ENCODE measurements at places on chromosomes 7 and 10.

DNA sequence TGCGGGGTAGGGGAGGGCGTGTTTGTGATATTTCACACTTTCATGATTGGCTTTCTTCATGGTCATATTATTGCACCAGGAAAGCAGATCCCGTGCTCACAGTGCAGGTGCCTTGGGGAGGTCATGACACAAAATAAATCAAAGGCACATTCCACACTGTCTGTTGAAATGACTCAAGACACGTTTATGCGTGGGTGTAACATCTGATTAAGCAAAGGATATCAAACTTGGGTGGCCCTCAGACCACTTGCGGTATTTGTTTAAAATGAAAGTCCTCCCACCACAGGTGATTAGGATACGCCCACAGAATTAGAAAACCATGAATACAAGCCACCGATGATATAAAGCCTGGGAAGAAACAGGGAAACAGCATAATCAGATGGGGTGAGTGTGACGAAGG lies 51.1 kb downstream of the SVIL start:
- no peak for DNase-seq

GRCh38 chr10:77606751-77607150 lies 30.9 kb downstream of the KCNMA1 start:
- DNase-seq: no peak

- no peak for DNase-seq
Observed at GRCh38 chr10:133075346-133076137, 12.2 kb upstream of the ADGRA1 start.

- no peak for DNase-seq
Observed at GRCh38 chr7:37683246-37684120, at the start of gene GPR141. Gene GPR141 (plus strand): TSS chr7:37683766. CDS start chr7:37740394, 56,628 bp downstream.

DNA sequence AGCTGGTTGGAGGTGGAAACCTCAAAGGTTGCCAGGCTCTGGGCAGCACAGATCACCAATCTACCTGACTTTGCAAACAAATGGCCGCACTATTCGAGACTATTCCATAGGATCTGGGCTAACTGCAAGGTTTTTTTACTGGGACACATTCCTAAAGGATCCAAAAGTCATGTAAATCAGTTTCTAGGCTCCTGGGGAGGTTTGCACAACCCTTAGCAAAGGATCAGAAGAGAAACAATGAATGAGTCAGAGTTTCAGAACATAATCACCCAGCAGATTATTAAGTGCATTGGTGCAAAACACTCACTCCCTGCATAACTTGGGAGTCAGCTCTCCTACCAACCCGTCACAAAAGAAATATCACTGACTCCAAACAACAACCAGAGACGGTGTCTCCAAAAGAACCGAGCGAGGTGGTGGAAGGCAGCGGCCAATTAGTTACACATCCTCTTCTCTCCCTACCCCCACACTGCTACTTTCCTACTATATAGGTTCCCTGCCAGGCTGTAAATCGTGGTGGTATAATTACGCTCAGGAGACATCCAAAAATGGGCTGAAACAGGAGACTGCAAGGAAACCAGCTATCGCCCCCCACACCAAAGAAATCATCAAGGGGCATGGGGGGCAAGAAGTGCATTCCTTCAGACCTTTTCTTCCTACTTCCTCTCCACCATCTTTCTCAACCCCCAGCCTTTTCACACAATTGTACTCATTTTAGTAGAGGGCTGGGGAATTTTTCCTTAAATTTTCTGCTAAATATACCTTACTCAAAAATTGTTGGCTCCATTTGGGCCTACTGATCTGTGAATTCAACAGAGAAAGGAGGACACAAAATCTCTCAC lies 3.2 kb downstream of the UBE2H start:
- DNase-seq: peak; percentile 12

DNA sequence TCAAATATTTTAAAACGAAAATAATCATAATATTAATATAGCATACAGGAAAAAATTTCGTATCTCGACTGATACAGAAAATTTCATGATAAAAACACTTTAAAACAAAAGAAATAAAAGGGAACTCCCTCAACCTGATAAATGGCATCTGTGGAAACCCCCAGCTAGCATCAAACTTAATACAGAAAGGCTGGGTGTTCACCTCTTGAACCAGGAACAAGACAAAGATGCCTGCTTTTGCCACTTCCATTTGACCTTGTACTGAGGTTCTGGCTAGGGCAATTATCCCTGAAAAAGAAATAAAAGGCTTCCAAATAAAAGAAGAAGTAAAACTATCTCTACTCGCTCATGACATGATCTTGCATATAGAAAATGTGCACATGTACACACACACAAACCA lies 2.5 kb upstream of the ALOX5 start:
- no peak for DNase-seq

- peak; percentile 51 for DNase-seq
Observed at GRCh38 chr7:55569797-55570196, 2.5 kb downstream of the VOPP1 start.

GRCh38 chr7:108193594-108194498 lies 63.7 kb upstream of the LAMB4 start:
- DNase-seq: no peak

DNA sequence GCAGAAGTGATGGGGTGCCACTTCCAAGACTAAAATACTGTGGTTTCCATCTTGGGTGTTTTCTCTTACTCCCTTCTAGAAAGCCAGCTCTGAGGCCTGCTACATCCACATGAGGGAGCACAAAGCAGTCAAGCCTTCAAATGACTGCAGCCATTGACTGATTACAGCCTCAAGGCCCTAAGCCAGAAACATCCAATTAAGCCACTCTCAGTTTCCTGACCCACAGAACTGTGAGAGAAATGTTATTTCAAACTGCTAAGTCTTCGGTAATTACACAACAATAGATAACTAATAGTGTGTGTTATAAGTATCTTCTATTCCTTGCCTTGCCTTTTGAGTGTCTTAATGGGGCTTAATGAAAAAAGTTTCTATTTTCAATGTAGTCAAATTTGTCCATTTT lies 24.8 kb downstream of the BRAF start:
- DNase-seq: no peak

DNA sequence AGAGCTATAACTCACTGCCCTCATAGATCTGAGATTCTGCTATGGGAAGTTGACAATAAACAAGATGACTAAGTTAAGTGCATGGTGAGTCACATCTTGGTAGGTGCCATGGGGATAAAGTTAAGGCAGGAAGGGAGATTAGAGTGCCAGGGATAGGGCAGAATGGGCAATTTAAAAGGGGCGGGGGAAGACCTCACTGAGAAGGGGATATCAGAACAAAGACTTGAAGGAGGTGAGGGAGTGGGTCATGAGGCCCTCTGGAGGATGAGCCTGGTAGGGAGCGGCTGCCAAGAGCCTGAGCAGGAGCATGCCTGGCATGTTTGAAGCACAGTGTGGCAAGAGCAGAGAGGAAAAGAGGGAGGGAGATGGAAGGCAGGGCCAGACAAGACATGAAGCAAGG lies 34.8 kb upstream of the INMT start:
- DNase-seq: no peak

GRCh38 chr10:21355591-21356011 lies 169.9 kb downstream of the SKIDA1 start:
- no peak for DNase-seq

DNA sequence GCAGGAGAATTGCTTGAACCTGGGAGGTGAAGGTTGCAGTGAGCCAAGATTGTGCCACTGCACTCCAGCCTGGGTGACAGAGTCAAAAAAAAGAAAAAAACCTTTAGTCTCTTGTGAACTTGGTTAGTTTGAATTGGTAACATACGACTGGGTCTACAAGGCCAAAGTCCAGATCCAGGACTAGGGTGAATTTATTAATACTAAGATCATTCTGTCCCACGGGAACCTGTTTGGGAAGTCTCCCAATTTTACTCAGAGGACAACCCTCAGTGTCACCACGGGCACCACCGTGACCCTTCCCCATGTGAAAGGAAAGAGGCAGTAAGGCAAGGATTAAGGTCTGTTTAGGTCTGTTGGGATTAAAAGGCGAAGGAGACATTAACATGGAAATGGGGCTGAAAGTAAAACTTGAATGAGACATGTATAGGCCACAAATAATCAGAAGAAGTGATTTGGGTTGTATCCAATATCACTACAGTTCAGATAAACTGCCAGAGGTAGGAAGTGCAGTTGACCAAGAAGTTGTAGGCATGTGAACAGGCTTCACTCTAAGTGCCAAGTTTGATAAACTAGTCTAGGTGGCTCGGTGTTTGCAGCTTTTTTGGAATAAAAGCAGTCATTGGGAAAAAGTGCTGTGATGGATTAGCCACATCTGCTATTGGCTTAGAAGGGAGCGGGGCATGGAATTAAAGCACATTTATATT lies 30.7 kb downstream of the MYOF start:
- no peak for DNase-seq

GRCh38 chr7:150803161-150803860 lies 2.7 kb downstream of the TMEM176A start:
- DNase-seq: no peak

DNA sequence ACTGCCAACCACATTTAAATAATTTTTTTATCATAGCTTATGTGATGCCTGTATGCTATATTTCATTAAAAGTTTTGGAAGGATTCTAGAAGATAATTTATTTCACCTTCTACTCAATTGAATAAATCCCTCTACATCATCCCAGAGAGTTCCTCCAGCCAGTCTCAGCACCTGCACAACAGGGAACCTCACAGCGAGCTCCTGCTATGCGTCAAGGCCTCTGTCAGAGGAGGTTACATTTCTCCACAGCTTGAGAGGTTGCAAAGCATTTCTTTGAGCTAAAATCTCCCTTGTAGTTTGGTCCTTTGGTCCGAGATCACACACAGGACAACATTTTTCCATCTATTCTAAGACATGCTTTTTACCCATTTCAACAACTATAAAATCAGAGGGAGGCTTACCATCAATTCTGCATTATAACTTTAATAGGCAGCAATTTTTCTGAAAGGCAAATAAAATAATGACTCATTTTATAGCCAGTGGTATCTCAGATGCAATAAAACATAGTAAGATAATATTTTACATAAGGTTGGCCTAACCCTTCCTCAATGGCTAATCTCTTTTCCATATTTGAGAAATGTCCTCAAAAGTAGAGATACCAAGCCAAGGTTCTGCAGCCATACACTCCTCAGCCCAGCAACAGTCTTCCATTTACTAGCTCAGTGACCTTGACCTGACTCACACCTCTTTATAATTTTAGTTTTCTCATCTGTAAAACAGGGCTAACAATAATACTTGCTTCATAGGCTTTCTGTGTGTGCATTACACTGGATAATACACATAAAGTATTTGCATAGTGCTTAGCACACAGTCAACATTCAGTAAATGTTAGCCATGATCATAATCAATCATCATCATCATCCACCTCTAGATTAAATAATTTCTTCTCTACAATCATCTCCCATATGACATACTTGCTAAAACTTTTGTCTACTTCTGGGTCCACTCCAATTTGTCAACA lies 68.8 kb downstream of the DOCK4 start:
- DNase-seq: no peak

- DNase-seq: no peak
Observed at GRCh38 chr7:77802557-77803405, 4.2 kb downstream of the PHTF2 start.

- no peak for DNase-seq
Observed at GRCh38 chr10:63749915-63750314, 228.7 kb downstream of the REEP3 start.

GRCh38 chr10:71814922-71815411 lies 36.1 kb downstream of the PSAP start:
- no peak for DNase-seq

GRCh38 chr7:131665021-131665420 lies 108.6 kb upstream of the PODXL start:
- DNase-seq: no peak

DNA sequence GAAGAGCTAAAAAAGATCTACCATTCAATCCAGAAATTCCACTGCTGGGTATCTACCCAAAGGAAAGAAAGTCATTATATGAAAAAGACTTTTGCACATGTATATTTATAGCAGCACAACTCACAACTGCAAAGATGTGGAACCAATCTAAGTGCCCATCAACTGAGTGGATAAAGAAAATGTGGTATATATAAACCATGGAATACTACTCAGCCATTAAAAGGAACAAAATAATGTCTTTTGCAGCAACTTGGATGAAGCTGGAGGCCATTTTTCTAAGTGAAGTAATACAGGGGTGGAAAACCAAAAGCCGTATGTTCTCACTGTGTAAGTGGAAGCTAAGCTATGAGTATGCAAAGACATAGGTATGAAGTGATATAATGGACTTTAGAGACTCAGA lies 3.0 kb downstream of the ANXA7 start:
- DNase-seq: no peak

DNA sequence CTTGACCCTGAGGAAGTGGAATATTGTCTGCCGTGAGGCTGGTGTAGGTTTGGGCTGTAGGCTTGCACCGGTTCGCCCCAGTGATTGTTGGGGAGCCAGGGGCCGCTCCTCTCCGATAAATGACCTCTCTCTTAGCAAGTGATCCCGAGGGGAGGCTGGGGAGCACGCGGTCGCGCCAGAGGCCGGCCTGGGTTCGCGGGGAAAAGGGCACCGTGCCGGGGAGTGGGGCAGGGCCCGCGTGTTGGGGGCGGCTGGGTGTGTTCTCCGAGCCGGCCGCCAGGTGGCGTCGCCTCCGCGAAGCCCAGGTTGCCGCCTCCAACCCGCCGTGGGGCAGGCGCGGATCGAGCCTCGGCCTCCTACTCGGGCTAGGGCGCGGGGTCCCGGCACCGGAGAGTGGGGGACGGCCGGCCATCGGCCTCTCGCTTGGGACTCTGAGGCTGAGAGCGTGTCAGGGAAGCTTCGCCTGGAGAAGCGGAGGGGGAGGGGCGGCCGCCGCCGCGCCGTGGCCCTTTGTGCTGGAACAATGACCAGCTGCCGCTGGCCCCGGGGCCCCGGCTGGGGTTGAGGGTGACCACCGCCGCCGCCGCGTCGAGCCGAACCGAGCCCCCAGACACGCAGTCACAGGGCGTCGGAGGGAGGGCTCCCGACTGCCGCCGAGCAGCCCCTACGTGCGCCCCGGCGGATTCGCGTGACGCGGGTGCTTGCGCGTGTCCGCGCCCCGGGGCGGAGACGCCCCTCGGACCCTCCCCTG lies 442 bp upstream of the LZTS2 start:
- DNase-seq: peak; percentile 75

DNA sequence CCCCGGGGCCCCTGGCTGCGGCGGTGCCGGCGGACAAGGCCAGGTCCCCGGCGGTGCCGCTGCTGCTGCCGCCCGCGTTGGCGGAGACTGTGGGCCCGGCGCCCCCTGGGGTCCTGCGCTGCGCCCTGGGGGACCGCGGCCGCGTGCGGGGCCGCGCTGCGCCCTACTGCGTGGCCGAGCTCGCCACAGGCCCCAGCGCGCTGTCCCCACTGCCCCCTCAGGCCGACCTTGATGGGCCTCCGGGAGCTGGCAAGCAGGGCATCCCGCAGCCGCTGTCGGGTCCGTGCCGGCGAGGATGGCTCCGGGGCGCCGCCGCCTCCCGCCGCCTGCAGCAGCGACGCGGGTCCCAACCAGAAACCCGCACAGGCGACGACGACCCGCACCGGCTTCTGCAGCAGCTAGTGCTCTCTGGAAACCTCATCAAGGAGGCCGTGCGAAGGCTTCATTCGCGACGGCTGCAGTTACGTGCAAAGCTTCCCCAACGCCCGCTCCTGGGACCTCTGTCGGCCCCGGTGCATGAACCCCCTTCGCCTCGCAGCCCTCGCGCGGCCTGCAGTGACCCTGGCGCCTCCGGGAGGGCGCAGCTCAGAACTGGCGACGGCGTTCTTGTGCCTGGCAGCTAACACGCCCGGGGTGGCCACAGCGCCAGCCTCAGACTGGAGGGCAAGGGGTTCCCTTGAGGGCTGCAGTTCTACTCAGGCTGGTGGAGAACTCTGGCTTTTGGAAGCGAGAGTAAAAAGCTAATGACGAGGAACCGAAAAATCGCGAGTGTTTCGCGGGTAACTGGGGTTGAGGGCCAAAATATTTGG lies 804 bp downstream of the FRAT1 start:
- DNase-seq: peak; percentile 56
